PC-9 (cell line): ENCODE measurements at places on chromosomes 3 and 15. TPM values are rescaled to one million over a fixed set of nuclear protein-coding genes. Genes with fewer than 3 reads are reported as not detected.

Gene MYZAP
- 3.5 and 5.9 TPM in 2 replicates for total RNA-seq

Gene SSR3
- 117 and 152 TPM in 2 replicates for total RNA-seq

Gene GOLGA8R
- total RNA-seq: 0.90 and 1.4 TPM in 2 replicates

Gene ETV5
- 39.3 and 65.7 TPM in 2 replicates for total RNA-seq

Gene NCEH1
- total RNA-seq: 39.6 and 43.5 TPM in 2 replicates

Gene LMOD3
- not detected in 2 replicates for total RNA-seq

Gene IMPDH2
- total RNA-seq: 190 and 222 TPM in 2 replicates

Gene BOC
- 3.0 and 6.2 TPM in 2 replicates for total RNA-seq

Gene FRMD5
- total RNA-seq: 5.5 and 6.5 TPM in 2 replicates

DNA sequence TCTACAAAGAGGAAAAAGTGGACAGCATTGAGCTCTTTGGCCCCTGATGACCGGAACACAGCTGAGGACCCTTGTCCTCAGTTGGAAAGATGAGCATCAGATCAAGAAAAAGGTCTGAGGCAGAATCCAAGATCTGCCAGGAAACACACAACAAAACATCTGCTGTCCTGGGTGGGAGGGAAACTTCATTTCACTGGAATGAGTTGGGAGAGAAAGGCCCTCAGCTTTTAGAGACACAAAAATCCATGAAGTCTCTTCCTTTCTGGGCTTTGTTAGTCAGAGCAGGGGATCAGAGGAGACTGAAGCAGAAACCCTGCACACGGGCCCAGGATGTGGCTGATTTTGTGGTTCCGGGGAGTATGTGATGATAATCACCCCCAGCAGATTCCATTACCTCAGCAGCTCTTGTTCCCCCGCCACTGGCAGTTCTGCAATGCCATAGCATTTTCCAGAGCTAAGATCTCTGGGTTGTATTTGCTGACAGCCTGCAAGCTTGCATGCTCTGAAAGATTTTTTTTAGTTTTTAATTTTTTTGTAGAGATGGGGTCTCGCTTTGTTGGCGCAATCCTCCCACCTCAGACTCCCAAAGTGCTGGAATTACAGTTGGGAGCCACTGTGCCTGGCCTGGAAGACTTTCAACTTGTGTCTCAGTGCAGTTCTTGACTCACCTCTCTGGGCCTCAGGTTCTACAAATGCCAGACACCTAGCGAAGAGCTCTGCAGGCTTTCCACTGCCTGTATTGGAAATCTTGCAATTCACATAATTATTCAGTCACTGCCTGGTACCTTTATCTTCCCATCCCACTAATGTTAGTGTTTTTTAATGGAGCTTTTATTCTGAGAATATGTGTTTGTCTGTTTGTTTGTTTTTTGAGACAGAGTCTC is 5.8 kb upstream of the TATDN2 start:
- DNase-seq: no peak

DNA sequence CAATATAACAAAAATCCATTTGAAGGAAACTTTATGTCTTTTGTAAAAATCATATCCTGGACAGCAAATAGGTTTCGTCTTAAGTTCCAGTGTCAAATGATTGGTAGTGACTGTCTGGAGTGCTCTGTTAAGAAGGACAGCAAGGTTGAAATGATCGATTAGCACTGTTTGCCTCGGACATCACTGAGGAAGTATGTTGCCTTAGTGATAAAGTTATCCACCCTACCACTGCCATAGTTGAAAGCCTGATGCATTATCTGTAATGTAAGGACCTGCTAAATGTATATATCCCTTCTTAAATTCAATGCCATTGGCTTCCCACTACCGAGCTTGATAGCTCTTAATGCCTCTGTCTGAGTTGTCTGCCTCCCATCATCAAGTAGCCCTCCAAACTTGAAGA is 70.0 kb downstream of the CFAP20DC start:
- no peak for DNase-seq

DNA sequence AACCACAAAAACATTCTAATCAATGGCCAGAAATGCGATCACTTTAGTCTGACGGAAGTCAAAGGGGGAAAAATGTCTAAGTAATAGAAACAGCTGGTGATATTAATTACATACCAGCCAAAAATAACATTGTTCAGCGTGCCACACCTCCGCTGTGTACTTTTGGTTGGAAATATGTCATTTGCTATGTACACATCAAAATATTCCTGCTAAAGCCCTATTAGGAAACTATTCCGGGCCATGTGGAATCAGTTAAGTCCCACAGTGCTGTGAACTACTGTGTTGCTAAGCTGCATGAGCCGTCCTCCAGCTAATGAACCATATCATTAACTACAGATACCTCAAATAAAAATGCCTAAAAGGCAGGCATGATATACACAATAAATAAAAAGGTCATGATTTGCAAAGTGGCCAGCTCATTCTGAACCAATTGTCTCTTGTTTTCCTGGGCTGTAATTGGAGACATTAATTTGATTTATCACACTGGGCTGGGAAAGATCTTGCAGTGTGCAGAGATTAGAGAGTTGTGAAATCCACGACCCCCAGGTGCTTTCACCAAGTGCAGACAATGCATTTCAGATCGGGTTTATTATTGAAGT is 200.5 kb upstream of the LRTM1 start:
- DNase-seq: peak; percentile 2

GRCh38 chr15:70014860-70015490 is 82.7 kb downstream of the TLE3 start:
- peak; percentile 46 for DNase-seq

DNA sequence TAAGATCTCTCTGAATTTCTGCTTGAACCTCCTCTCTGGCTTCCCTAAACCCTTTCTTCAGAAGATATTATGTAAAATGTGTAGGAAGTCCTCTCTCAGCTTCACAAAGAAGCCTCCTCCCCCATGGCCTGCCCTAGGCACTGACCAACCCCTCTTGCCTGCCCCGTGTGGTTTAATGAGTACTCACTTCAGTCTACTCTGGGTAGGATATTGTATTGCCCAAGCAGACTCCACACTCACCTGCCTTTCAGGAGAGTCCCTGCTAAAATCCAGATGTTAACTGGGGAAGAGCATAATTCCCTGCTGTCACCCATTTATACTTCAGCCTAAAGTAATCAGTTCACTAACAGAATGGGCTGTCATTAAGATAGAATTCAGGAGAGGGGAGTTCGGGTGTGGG is 2.6 kb upstream of the AGBL1 start:
- DNase-seq: no peak

GRCh38 chr15:94526071-94526689 is 294.8 kb downstream of the MCTP2 start:
- no peak for DNase-seq

DNA sequence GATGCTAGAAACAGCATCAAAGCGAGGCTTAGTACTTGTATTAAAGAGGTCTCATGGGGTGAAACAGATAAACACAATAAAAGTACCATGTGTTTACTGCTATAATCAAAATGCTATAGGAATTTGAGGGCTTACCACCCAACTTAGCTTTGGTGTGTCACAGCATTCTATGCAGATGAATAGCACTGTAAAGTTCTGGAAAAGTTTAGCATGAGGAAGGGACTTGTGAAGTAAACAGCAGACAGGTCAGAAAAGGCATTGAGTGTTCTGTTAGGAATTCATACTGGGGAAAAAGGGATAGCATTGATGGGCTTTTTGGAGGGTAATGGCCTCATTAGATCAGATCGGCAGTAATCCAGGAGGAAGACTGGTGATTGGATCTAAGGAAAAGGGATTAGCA is 505.3 kb downstream of the NLGN1 start:
- no peak for DNase-seq

GRCh38 chr3:197465197-197465995 is 90.4 kb downstream of the BDH1 start:
- no peak for DNase-seq

- peak; percentile 61 for DNase-seq
Observed at GRCh38 chr15:52102463-52102862, 10.1 kb downstream of the BCL2L10 start.

DNA sequence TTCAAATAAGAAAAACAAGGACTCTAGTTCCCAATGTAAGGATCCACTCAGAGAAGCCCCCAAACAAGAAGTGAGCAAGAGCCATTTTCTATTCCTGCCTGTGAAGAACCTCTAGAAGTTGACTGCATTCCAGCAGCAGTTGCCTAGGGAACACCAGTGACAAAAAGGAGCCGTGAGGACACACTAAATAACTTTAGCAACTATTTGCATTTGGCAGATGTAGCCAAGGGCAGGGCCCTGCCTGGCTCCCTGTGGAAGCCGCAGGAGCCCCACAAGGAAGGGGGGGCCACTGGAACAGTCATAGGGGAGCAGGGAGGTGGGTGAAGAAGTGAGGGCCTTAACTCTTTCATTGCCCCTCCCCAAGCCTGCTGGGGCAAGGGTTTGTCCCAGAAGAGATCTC is 470.2 kb upstream of the PROK2 start:
- DNase-seq: no peak

DNA sequence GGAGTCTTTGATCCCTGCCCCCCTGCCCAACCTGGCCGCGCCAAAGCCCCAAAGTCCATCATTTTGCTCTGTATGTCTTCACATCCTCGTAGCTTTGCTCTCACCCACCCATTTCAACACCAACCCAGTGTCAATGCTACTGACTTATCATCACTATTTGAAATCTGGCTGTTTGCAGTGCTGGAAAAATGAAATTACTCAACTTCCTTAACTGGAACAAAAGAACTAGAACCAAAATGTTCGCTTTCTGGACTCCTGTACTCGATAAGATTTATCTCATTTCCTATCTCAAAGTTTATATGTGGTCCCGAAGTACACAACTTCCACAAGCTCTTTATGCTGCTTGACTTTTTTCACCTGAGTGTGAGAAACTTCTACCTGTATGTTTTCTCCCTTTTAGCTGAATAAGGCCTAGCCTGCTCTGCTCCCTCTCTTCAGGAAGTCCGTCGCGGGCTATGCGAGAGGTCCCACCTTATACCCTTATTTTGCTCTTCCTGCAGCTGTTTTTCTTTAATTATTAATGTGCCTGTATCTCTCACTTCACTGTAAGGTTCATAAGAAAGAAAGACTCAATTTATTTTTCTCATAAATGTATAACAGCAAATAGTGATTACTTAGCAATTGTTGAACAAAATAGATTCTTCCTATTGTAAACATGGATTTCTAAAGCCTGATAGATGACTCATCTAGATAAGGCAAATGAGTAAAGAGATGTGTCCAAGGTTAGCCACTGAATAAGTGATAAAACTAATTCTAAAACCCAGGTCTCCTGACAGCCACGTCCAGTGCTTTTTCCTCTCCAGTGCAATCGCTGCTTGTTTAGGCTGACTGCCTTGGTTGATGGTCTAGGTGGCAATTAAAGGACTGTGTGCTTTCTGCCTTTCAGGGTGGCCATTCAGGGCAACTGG is 464.1 kb upstream of the TPRG1 start:
- DNase-seq: no peak

DNA sequence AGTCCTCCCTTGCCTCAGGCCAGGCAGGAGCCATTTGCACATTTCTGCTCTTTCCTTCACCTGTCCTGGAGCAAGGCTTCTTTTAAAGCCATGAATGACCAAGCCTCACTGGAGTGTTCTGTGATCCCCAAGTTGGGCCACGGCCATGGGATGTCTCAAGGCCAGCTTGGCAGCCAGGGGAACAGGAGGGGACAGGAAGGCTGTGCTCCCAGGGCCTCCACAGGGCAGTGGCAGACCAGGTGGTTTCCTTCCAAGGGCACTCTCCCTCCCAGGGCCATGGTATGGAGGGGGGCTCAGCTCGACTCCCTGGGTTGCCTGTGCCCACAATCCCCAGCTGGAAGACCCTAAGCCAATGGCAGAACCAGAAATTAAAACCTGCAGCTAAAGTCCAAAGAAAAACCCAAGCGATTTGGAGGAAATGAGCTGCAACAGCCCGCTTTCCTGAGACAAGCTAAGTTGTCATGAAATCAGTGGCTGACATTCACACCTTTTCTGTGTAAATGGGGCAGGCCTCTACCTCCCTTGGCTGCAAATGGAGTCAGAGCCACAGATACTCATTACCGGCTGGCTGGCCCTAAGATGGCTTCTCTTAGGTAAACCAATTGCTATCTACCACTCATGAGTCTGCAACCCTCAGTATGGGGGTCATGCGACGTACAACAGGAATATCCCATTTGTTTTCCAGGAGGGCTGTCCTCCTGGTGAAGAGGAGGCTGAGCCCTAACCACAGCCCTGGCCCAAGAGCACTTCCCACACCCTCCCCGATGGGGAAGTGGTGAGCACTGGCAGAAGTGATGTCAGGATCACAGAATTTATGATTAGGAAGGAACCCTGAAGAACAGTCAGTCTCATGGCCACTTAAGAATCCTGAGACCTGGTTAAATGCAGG is 83.3 kb downstream of the SNRK start:
- DNase-seq: no peak

GRCh38 chr3:126050050-126050392 is 33.9 kb downstream of the SLC41A3 start:
- no peak for DNase-seq

DNA sequence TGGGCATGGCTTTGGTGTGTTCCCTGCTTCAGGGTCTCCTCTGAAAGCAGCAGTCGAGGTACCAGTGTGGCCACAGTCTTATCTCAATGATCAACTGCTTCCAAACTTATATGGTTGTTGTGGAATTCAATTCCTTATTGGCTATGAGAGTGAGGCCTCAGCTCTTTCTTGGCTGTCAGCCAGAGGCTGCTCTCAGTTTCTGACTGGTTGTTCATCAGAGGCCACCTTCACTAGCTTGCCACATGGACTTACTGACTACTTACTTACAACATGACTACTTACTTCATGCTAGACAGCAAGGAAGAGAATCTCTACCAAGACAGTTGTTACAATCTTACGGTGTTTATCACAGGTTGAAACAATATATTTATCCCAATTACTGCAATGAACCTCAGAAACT is 789.2 kb downstream of the DIPK2A start:
- DNase-seq: no peak

- DNase-seq: no peak
Observed at GRCh38 chr15:74403991-74404563, 29.7 kb downstream of the SEMA7A start.

GRCh38 chr3:71611099-71611498 is 27.6 kb upstream of the FOXP1 start:
- DNase-seq: no peak

DNA sequence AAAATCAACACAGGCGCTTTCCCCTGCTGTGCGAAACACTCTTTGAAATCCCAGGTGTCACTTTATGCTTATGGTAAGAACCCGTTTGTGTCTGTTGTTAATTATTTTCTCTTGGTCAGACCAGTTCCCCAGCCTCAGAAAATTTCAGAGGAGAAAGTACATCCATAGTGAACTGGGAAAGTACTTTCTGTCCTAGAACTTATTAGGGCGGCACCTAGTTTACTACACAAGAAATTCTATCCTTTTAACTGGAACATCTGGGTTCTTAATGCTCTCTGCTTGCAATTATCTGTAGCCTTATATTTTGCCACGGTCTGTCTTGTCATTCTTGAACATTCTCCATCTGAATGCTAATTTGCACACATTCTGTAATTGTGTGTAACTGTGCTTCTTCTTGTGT is 215.0 kb downstream of the PTPRG start:
- DNase-seq: no peak
